Effector CD4-positive, alpha-beta T cell (primary cell): ENCODE measurements at places on chromosomes 12 and 14.
A peak's percentile ranks its signal among the peaks of the same experiment; 100 is the strongest.

DNA sequence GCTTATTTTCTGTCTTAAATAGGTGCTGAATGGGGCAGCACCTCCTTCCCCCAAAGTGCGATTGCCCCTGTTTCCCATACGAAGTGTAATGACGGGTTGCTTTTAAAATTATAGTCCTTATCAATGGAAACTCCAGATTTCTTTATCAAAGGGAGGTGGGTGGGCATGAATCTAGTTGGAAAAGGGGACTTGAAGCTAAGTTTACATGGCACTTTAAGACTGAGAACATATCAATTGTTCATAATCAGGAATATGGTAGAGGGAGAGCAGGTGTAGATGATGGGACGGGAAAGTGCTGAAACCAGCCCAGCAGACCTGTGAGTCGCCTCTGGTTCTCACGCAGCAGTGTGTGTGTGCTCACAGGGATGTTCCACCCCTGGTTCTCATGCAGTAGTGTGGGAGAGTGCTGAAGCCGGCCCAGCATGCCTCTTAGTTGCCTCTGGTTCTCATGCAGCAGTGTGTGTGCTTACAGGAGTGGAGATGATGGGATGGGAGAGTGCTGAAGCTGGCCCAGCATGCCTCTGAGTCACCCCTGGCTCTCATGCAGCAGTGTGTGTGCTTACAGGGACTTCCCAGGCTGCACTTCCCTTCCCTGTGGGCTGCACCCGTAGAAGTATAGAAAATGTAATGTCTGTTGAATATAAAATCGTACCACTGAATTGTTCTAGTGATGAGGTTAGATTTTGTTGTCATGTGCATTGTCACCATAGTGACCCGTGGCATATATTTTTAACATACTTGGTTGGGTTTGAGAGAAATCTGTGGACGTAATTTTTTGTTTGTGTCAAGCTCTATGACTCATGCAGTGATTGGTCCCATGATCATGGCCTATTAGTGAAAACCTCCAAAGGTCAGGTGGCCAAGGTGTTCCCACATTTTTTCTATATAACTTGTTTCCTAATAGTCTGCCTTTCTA is 51.6 kb downstream of the GPATCH2L start:
- DNase-seq = no peak

GRCh38 chr14:104602315-104602932 is 2.1 kb downstream of the TMEM179 start:
- no peak for DNase-seq

DNA sequence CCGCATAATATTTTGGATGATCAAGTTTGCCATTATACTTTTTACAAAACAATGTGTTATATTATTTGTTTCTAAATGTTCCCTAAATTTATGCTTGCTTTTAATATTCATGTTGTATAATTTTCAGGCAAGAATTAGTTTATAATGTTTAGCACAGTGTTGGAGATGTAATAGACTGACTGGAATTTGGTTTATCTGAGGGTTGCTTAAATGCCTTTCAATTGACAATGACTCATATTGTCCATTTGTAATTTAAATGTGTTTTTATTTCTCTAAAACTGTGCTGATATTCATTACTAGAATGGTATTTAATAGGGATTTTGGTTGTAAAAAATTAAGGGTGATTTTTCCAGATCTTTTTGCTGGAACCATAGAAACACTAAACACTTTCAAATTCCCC is 788.4 kb downstream of the SLC6A15 start:
- no peak for DNase-seq

DNA sequence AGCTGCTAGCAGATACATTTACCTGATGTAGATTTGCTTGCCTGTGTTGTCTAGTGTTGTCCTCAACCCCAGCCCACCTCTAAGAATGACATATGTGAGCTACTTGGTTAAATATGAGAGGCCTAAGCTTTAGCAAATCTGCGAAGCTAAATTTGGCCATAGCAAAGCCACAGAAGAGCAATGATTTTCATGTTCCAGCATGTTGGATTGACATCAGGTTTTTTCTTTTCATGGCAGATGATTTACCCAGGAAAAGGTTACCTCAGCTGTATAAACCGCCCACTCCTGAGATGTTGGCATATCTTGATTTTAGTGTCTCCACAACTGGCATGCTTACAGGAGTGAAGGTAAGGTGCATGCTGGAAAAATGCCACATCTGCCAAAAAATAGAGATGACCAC is 36.4 kb upstream of the ATF1 start:
- no peak for DNase-seq

GRCh38 chr12:83198291-83199015 is 511.7 kb downstream of the TMTC2 start:
- DNase-seq = no peak

GRCh38 chr12:68397566-68398158 is 65.5 kb upstream of the MDM1 start:
- no peak for DNase-seq

- no peak for DNase-seq
Measured at GRCh38 chr14:22671622-22672021, 27.5 kb upstream of the OR6J1 start.

GRCh38 chr12:28709986-28710685 is 438.9 kb upstream of the FAR2 start:
- no peak for DNase-seq

GRCh38 chr14:80077262-80077661 is 134.0 kb downstream of the DIO2 start:
- DNase-seq = no peak

GRCh38 chr12:124493809-124494750 is 73.3 kb downstream of the NCOR2 start:
- DNase-seq = no peak

DNA sequence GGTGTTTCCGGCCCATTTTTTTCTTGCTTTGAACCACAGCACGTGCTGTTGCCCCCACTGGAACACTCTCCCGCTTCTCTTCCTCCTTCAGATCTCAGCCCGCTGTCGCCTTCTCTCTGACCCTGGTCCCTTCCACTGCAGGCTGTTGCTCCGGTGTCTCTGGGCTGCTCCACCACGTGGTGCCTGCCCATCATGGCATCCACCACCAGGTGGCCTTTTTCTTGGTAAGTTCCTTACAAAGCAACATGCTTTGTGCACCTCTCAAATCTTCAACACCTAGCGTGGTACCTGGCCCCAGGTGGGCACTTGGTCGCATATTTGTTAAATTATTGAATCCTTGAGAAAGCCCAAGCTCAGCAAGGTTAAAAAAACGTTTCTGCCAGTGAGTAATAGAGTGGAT is 19.1 kb downstream of the TUNAR start:
- DNase-seq = no peak

DNA sequence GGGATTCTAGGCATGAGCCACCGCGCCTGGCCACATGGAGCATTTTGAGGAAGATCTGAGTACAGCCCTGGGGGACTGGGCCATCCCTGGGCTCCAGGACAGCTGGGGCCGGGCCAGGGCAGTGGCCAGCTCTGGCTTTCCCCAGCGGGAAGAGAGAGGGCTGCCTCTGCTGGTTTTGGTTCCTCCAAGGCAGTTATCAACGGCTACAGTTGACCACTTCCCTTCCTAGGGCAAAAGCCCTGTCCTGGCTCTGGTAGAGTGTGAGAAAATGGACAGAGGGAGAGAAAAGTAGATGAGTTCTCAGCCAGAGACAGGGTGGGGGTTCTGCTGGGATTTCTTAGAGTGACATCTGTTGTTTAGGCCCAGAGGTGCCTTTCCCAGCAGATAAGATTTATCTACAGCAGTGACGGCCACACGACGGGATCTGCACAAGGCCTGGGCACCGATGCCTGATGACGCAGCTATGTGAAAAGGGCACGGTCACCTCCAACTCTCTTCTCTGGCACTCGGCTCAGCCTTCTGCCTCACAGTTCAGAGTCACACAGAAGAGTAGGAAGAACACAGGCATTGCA is 5.5 kb upstream of the HVCN1 start:
- no peak for DNase-seq

DNA sequence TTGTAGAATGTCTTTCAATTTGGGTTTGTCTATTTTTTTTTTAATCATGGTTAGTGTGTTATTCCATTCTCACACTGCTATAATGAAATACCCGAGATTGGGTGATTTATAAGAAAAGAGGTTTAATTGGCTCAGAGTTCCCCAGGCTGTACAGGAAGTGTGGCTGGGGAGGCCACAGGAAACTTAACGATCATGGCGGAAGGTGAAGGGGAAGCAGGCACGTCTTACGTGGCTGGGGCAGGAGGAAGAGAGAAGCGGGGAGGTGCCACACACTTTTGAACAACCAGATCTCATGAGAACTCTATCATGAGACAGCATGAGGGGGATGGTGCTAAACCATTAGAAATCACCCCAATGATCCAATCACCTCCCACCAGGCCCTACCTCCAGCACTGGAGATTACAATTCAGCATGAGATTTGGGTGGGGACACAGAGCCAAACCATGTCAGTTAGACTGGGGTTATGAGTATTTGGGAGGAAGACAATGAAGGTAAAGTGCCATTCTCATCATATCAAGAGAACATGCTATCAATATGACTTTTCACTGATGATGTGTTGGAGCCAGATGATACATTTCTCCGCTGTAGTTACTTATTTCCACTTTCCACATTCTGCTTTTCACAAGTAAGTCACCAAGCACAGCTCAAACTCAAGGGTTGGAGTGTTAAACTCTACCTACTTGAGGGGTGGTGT is 45.8 kb downstream of the AP5M1 start:
- no peak for DNase-seq

GRCh38 chr14:101103321-101103901 is 199.9 kb upstream of the RTL1 start:
- no peak for DNase-seq

- DNase-seq = no peak
Measured at GRCh38 chr14:23697680-23698079, 61.5 kb downstream of the DHRS2 start.

- DNase-seq = no peak
Measured at GRCh38 chr12:84641940-84642545, 270.6 kb downstream of the SLC6A15 start.

- DNase-seq = no peak
Measured at GRCh38 chr12:88935856-88936255, 355.6 kb upstream of the KITLG start.

- no peak for DNase-seq
Measured at GRCh38 chr12:57895389-57896114, 45.8 kb upstream of the ATP23 start.

DNA sequence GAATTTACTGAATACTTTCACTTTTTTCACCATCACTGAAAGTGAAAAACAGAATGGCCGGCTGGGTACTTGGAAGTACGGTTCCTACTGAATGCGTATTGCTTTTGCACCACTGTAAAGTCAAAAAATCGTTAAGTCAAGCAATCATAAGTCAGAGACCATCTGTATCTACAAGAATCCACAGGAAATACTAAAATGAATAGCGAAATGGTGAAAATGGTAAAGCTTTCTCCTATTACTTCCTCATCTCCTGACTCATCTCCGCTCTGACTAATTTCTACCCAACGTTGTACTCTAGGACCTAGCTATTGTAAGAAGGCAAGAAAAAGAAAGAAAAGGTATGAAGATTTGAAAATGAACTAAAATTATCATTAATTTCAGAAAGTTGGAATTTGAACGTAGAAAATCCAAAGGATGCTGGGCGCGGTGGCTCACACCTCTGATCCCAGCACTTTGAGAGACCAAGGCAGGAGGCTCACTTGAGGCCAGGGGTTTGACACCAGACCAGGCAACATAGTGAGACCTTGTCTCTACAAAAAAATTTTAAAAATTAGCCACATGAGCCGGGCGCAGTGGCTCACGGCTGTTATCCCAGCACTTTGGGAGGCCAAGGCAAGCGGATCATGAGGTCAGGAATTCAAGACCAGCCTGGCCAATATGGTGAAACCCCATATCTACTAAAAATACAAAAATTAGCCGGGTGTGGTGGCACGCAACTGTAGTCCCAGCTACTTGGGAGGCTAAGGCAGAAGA is 5.3 kb upstream of the CDCA4 start:
- no peak for DNase-seq

- DNase-seq = no peak
Measured at GRCh38 chr14:102901633-102902032, 20.8 kb upstream of the AMN start.

- peak; percentile 76 for DNase-seq
Measured at GRCh38 chr14:68685419-68686204, 107.3 kb downstream of the ZFP36L1 start.

DNA sequence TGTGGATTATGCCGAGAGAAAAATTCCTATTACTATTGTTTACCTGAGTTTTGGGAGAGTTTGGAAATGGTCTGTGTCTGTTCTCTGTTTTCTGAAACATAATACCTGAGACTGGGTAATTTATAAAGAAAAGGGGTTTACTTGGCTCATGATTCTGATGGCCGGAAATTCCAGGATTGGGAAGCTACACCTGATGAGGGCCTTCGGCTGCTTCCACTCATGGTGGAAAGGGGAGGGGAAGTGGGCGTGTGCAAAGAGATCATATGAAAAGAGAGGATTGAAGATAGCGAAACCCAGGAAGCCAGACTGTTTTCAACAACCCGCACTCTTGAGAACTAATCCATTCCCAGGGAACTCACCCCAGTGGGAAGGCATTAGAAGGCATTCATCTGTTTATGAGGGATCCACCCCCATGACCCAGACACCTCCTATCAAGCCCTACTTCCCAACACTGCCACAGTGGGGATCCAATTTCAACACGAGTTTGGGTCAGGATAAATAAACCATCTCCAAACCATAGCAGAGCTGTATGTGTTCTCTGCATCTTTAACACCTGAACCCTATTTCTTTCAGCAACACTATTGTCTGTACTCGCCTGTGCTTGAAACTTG is 51.1 kb downstream of the APAF1 start:
- no peak for DNase-seq

DNA sequence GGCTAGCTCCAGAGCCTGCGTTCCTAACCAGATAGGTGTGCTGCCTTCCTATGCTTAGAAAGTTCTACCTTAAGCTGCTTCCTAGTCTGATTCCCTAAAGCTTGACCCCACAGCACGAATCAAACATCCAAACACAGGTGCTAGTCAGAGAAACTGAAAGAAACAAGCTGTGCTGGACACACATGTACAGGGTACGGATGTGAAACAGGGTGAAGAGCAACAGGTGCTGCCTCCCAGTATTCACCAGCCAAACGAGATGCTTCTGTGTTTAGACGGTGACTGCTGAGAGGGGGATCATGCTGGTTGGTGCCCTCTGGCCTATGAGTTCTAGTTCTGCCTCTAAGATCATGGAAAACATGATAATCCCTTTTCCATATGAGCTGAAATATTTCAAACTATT is 105.3 kb downstream of the GRIP1 start:
- DNase-seq = no peak

GRCh38 chr14:90406384-90406798 is 9.6 kb downstream of the CALM1 start:
- no peak for DNase-seq

- no peak for DNase-seq
Measured at GRCh38 chr12:127272864-127273263, 994.1 kb upstream of the TMEM132C start.

DNA sequence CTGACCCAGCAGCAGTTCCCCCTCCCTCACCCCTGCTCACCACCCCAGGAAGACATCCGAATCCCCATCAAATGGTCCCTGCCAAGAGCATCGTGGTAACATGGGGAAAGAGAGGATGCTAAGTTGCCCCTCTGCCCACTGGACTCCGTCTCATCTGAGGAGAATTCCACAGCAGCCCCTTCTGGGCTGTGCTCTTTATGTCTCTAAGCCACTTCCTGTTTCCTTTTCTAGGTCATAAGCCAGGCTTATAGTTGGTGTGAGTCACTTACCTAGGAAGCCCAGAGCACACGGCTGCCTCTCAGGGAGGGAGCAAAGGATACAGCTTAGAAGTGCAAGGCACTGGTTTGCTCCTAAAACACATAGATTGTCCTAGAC is 76.0 kb downstream of the VCPKMT start:
- peak; percentile 26 for DNase-seq

GRCh38 chr14:70735043-70735442 is 74.3 kb downstream of the MAP3K9 start:
- no peak for DNase-seq
